AML-193 (cell line): ENCODE measurements at places on chromosomes 1 and 21.

- no peak for DNase-seq
These were observed 6.6 kb upstream of the APP start for GRCh38 chr21:26177187-26177586.

DNA sequence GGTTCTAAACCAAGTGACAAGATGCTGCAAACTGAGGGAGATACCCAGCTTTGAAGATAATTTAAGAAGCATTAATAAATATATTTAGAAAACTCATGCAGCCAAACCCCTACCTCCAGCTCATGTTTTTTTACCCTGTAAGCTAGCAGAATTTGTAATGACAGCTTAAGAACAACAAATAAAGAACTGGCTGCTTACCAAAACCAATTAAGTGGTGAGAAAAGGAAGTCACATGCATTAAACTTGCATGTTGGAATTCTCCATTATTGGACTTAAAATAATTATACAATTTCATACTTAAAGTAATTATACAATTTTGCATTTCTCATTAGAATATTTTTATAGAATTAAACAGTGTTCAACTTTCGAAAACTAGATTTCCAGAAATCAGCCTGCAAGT, 75.6 kb upstream of the CNIH3 start:
- no peak for DNase-seq

DNA sequence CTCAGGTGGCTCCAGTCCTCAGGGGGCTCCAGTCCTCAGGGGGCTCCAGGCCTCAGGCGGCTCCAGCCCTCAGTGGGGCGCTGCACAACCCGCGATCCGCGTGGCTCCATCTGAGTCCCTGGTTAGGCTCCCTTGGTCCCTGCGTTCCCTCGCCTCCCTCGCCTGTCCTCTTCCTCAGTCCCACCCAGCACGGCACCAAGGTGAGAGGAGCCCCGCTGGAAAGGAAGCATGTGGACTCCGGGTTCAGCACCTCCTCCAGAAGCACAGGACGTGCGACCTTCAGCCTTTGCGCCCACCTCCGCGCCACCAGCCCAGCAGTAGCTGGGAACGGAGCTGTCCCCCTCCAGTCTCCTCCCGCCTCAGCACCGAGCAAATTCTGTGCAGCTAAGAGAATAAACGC, 8.1 kb upstream of the OR2M5 start:
- no peak for DNase-seq

GRCh38 chr1:97685360-97685759, 235.5 kb downstream of the DPYD start:
- no peak for DNase-seq

GRCh38 chr1:93621246-93621645, 60.4 kb downstream of the BCAR3 start:
- DNase-seq: no peak

DNA sequence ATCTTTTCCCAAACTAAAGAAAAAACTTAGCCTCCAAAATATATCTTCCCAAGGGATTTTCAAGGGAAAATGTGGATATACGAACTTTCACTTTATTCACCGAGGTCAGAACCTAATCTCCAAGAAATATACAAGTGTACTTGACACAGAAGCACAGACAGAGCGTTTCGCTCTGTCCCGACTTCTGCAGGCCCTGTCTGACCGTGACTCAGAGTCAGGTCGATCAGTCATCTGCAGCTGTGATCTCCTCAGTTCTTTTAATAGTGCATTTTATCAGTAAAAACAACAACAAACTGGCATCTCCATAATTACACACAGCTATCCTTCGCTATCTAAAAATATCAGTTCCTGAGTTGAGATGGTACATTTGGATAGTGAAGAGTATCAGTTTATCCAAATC, 226.6 kb downstream of the TM2D1 start:
- no peak for DNase-seq

DNA sequence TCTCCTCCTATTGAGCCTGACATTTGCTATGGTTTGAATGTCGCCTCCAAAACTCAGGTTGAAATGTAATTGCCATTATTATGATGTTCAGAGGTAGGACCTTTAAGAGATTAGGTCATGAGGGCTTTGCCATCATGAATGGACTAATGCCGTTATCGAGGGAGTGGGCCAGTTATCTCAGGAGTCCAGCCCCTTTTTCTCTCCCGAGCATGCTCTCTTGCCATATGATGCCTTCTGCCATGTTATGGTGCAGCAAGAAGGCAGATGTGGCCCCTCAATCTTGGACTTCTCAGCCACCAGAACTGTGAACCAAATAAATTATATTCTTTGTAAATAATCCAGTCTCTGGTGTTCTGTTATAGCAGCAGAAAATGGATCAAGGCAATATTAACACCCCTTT, 323.5 kb downstream of the RRAGC start:
- DNase-seq: no peak

DNA sequence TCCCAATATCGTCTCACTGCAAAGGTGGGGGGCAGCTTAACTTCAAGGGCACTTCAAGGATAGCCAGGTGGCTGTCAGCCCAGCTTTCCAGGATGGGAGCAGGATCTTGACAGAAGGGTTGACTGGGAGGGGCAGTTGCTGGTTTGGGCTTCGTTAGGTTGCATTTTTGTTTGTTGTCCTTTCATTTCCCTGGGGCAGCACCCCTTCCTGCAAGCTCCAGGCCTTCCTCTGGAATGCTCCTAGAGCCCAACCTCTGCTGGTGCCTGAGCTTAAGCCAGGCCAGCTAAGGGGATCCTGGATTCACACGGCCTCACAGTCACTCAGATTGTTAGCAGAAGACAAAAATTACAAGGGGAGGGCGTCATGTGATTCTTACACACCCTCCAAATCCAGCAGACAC, 4.1 kb upstream of the OLIG2 start:
- no peak for DNase-seq

- no peak for DNase-seq
These were observed 102.8 kb downstream of the ETS2 start for GRCh38 chr21:38908537-38908936.

DNA sequence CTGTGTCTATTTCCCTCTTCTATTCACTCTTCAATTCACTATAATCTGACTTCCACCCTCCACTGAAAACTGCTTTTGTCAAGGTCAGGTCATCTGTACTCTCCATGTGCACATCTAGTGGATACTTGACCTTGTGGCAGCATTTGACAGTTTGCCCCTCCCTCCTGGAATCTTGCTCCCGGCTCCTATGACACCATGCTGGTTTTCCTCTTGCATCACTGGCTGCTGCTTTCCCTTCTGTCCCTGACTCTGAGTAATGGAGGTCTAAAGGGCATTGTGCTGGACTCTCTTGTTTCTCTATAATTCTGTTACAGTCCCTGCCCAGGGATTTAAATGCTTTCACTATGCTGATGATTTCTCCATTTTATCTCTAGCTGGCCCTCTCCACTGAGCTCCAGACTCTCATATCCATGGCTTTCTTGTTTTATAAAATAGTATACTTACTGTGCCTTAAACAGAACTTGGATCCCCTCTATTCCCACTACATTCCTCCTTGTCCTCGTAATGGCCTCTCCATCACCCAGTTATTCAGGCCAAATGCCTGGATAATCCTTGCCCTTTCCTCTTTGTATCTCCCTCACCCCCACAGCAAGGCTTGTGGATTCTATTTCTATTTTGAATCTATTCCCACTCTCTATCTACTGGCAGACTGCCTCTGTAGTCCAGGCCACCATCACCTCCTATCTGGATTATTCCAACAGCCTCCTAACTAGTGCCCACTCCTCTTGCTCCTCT, 36.8 kb upstream of the PODN start:
- no peak for DNase-seq

DNA sequence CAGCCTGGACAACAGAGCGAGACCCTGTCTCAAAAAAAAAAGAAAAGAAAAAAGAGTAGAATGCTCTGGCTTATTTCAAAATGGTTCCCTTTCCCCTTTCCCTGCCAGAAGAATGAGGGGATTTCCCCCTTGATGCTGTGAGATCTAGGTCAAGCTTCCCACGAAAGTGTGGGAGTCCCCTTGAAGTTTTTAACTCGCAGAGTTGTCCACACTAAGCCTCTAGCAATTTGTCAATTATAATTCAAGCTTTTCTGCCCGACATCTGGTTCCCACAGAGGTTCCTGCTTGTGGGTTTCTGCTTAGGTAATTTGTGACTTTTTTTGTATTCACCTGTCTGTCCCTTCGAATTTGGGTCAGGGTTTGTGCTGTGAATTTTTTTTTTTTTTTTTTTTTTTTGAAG, 62.8 kb downstream of the ZFYVE9 start:
- DNase-seq: no peak

DNA sequence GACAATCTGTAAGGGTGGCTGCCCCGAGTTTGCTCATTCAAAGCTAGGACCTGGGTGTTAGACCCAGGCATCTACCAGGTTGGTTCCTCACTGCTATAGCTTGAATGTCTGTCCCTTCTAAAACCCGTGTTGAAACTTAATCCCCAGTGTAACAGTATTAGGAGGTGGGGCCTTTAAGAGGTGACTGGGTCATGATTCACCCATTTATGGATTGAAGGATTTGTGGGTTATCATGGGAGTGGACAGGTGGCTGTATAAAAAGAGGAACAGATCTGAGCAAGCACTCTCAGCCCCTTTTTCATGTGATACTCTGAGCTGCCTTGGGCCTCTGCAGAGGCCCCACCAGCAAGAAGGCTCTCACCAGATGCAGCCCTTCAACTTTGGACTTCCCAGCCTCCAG, 29.4 kb downstream of the PSMG1 start:
- no peak for DNase-seq

- DNase-seq: no peak
These were observed 58.5 kb downstream of the ATF6 start for GRCh38 chr1:161824618-161825017.

DNA sequence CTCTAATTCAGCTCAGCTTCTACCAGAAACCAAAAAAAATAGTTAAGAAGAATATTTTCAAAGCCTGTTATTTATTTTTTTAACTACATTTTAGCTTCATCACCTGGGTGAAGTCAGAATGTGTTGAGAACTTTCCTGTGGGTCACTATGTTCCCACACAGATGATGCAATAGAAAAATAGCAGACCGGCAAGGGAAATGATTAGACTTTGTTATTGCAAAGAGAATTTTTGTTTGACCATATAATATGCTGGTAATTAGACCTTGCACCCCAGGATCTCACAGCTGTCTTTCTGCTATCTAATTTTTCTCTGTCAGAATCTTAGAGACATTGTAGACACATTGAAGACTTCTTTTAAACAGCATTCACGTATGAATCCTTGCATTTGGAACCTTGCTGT, 299.3 kb downstream of the TBX15 start:
- no peak for DNase-seq

DNA sequence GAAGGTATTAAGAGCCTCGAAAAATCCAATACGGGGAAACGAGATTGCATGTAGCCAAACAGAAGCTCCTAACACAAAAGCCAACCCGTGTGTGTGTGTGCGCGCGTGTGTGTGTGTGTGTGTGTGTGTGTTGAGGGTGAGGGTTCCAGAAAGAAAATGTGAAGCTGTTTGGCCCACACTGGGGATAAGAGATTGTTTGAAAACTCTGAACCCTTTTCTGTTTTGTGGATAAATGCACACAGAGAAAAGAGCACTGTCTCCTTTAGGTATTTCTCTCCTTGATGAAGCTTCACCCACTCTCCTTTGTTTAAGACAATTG, 1.9 kb downstream of the WLS start:
- no peak for DNase-seq

- peak; percentile 20 for DNase-seq
These were observed 20.3 kb downstream of the PTGS2 start for GRCh38 chr1:186659890-186660341.

DNA sequence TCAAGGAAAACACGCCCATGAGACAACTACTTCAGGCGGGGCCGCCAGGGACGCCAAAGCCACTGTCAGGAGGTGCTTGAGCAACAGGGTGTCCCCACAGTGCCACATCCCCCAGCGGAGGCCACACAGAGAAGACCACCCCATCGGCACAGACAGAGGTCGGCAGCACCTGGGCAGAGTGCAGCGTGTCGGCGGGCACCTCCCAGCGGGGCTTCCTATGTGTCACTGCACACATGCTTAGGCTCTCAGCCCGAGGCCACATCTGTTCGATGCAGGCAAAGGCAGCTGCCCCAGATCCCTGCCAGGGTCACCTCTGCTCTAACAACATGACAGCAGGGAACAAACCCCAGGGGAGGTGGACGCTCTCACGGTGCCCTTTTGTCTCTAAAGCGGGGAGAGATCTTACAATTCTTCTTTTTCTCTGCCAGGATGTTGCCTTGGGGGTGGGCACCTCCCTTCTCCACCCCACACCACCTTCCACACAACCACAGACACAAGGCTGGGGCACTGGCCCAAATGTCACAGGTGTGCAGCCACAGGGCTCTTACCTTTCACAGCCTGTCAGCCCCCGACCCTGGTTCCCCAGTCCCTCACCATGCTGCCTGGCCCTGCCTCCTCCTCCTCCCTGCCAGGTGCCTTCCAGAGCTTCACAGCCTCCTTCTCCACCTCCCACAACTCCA, 4.2 kb downstream of the KRTAP10-8 start:
- DNase-seq: no peak

GRCh38 chr1:61523229-61523628, 201.7 kb downstream of the TM2D1 start:
- no peak for DNase-seq

DNA sequence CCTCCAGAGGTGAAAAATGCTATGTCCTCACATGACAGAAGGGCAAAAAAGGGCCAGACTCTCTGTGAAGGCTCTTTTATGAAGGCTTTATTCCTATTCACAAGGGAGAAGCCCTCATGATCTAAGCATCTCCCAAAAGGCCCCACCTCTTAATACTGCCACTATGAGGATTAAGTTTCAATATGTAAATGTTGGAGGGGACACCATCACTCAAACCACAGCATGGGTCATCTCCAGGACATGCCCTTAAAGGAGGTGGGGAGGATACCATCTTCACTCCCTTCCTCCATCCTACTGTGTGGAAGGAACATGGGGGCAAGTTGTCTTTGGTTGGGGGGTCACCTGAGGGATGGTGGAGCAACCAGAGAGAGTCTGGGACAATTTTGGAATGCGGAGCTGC, 170.1 kb downstream of the TRIM33 start:
- no peak for DNase-seq

GRCh38 chr1:19974822-19975416, 4.5 kb downstream of the PLA2G2A start:
- DNase-seq: no peak

DNA sequence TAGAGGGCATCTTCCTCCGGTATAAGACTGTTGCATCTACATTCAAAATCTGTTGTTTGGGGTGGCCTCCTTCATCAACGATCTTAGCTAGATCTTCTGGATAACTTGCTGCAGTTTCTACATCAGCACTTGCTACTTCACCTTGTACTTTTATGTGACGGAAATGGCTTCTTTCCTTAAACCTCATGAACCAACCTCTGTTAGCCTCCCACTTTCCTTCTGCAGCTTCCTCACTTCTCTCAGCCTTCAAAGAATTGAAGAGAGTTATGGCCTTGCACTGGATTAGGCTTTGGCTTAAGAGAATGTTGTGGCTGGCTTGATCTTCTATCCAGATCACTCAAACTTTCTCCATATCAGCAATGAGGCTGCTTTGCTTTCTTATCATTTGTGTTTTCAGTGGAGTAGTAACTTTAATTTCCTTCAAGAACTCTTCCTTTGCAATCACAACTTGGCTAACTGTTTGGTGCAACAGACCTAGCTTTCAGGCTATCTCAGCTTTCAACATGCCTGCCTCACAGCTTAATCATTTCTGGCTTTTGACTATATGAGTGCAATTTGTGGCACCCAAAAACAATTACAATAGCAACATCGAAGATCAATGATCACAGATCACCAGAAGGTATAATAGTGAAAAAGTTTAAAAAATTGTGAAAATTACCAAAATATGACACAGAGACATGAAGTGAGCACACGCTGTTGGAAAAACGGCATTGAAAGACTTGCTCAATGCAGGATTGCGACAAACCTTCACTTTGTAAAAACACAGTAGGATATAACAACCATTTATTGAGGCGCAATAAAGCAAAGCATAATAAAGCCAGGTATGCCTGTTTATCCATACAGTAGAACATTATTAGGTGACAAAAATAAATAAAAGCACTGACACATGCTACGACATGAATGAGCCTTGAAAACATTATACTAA, 56.7 kb upstream of the GFI1 start:
- no peak for DNase-seq
